Calu3 (cell line): ENCODE measurements at places on chromosomes 5 and 9.

- DNase-seq, result no peak
These were observed 60.1 kb downstream of the PTPDC1 start for GRCh38 chr9:94144394-94144793.

- no peak for DNase-seq
These were observed 263.7 kb downstream of the RASEF start for GRCh38 chr9:82799286-82799685.

GRCh38 chr5:82745016-82745415 lies 332.2 kb downstream of the TMEM167A start:
- no peak for DNase-seq

DNA sequence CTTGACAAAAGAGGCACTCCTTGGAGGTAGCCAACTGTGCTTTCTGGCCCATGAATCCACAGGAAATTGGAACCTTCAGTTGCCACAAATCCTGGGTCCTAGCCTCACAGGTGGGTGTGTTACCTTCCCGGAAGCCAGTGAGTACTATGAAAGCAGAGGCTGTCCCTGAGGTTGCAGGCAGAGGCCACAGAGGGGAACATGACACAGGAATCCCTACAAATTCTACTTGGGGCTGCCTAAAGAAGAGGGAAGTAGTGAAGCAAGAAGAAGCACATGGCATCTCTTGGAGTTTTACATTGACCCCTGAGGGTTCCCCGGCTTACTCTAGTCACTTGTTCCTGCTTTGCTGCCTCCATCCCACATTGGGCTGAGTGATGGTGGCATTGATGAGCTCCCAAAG lies 2.6 kb downstream of the SLC22A5 start:
- no peak for DNase-seq

GRCh38 chr9:2686911-2687310 lies 30.4 kb upstream of the KCNV2 start:
- no peak for DNase-seq

GRCh38 chr9:90724880-90725279 lies 76.7 kb upstream of the SYK start:
- no peak for DNase-seq

DNA sequence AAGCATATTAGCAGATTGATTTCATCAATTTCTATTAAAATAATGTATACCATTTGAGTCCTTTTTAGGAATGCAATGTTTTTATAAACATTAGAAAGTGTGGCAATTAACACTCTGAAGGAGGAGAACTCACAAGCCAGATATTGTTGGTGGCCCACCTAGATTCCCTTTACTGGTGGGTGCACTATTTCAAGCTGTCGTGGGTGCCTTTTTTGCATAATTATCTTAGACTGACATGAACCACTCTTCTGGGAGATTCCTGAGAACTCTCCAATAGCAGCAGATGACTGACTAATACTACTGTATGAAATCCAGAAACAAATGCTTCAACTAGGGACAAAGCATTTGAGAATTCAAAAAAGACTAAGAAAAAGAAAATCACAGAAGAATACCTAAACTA lies 526.0 kb downstream of the CDH18 start:
- DNase-seq, result no peak

DNA sequence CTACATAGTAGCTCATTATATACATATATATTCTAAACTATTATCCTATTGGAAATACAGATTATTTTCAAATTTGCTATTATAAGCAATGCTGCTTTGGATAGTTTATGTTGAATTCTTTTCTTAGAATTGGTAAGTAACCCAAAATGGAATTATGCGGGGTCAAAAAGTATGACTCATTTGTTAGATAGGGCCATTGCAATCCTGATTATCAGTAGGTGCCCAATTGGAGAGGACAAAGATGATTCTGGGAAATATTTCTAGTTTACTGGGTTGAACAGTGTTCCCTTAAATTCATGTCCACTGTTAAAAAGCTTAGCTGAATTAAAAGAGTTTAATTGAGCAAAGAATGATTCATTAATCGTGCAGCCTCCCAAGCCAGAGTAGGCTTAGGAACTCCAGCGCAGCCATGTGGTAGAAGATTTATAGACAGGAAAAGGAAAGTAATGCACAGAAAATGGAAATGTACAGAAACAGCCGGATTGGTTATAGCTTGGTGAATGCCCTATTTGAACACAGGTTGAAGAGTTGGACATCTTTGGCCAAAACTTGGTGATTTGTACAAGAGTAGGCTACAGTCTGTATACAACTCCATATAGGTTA lies 81.8 kb downstream of the GDNF start:
- no peak for DNase-seq

- DNase-seq, result no peak
These were observed 89.6 kb downstream of the EFNA5 start for GRCh38 chr5:107580889-107581820.

- peak; percentile 89 for DNase-seq
These were observed 8.7 kb downstream of the PCDH1 start for GRCh38 chr5:141869514-141869913.
